ENCODE measurements at places on chromosomes 1 and 21.

GRCh38 chr1:39943471-39944290 is 11.3 kb upstream of the MFSD2A start:
- no peak for DNase-seq

DNA sequence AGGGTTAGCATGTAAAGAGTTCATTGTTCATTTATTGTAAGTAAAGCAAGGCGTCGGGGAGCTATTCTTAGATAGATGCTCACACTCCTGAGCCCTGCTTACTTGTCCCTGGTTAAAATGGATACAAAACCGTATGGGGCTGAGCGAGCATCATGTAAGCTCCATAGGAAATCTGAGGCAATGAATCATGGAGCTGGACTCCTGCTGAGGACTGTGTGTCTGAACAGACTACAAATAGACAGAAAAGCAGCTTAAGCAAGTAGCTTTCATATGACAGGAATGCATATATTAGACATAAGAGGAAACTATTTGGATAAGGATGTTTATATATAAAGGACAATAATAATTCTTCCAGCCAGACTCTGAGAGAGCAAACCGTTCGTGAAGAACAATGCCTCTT is 604.9 kb upstream of the PTBP2 start:
- no peak for DNase-seq

DNA sequence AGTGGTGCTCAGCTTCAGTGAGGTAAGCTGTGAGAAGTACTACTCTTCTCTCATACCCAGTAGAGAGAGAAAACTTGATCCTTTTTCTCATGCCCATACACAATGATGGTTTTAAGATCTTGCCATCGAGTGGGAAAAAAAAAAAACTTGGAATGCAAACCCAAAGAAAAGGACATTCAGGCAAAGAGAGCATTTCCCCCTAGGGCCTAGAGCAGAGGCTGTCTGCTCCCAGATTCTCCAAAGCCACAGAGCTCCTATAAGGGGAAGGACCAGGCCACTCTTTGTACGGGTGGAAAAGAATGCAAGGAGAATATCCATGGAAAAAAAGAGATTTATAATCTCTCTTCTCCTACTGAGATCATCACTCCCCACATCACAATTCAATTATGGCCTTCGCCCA is 34.9 kb downstream of the MROH9 start:
- DNase-seq = no peak

DNA sequence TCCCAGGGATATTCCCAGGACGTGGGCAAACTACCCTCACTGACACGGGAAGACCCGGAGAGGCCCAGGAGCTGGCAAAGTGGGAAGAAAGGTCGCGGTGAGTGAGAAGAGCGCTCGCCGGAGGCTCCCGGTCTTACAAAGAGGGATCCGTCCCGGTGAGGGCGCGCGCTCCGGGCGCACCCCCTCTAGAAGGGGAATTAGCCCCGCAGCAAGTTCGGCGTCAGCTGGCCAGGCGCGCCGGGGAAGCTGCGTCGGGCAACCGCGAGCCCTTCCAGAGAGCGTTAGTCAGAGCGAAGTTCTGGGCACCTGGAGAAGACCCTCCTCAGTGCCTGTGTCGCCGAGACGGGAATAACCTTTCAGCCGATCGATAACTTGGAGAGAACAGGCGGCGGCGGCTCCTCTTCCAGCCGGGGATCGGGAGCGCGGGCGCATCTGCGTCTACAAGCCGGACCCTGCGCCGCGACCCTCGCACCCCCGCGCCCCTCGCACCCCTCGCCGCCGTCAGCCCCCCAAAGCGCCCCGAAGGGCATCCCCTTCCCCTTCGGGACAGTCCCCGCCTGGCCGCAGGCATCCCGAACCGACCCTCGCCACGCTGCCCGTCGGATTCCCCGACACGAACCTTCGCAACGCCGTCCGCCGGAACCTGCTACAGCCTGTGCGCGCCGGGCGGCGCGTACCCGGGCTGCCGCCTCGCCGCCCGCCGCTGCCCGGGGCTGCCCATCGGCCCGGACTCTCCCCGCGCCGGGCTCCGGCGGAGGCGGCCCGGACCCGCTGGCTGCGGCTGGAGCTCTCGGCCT is 485 bp downstream of the SIPA1L2 start:
- DNase-seq = peak; percentile 60

DNA sequence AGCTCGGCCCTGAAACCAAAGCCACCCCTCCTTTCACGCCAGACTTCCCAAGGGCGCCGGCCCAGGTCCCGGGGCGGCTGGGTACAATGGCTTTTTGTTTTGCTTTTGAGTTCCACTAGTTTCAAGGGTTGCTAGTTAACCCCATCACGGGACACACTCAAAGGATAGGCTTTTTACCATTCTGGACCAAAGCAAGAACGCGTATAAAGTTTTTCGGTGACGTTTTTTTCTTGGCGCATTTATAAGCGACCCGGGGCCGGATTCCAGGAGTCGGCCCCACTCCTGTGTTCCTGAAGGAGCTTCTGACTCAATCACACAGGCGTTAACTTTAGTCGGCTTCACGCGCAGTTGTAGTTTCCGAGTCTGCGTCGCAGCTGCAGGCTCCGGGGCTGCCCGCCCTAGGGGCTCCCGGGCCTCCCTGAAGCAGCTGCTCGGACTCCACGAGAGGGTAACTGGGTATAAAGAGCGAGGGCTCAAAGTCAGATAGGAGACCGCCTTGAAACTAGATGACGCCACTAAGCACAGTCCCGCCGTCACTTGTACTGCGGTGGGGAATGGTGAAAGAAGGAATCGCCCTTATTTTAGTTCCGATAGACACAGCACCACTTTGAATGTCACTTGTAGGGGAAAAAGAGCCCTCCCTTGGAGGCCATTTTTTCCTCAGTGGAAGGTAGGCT is 707 bp upstream of the KLHL21 start:
- peak; percentile 59 for DNase-seq

DNA sequence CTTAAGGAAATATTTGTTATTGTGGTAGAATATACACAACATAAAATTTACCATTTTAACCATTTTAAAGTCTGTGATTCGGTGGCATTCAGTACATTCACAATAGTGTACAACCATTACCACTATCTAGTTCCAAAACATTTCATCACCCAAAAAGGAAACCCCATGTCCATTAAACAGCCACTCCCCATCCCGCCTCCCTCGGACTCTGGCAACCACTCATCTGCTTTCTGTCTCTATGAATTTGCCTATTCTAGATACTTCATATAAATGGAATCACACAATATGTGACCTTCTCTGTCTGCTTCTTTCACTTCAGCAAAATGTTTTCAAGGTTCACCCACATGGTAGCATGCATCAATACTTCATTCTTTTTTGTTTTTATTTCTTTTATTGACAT is 51.3 kb downstream of the PTP4A2 start:
- DNase-seq = no peak

GRCh38 chr1:28028873-28029654 is 59.3 kb downstream of the EYA3 start:
- no peak for DNase-seq

- DNase-seq = peak; percentile 48
These were observed 366.9 kb downstream of the TGFB2 start for GRCh38 chr1:218711884-218712674.

DNA sequence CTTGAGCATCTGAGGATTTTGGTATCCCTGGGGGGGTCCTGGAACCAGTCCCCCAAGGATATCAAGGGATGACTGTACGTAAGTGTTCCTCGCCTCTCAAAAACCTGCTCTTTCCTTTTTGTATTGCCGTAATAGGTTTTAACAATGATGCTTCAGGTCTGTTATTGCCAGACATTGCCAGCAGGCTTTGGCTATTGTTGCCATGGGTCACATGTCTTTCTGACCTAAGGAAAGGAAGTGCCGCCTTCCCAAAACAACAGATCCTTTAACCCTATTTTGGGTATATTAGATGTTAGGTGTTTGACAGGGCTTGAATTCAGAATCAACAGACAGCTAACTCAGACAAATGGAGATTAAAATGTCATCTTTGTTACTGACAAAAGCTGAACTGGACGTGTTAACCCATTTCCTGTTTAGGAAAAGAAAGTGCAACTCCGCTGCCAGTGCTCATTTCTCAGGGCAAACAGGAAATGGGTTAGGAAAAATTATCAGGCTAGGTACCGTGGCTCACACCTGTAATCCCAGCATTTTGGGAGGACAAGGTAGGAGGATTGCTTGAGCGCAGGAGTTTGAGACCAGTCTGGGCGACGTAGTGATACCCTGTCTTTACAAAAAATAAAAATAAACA is 12.4 kb upstream of the PRPF38B start:
- no peak for DNase-seq

GRCh38 chr1:201007481-201007880 is 16.0 kb downstream of the KIF21B start:
- DNase-seq = no peak

DNA sequence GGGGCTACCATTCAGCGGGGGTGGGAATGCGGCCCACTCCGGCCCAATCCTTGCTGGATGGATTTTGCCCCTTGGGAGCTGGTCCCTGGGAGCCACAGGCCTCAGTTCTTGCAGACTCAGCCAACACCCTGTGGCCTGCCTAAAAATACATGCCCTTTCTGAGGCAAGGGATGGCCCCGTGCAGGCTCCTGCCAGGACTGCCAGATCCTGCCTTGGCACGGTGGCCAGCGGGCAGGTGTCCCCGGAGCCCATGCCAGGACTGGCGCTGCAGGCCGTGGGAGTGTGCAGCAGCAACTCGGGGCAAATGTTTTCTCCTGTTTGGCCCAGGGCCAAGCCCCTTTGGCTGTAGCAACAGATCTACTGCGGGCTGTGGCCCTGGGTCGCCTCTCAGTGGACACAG is 1.6 kb upstream of the PANK4 start:
- peak; percentile 97 for DNase-seq

GRCh38 chr1:26470878-26471497 is 1.3 kb upstream of the HMGN2 start:
- no peak for DNase-seq

- no peak for DNase-seq
These were observed 97.3 kb downstream of the PLA2G4A start for GRCh38 chr1:186925881-186926669.

GRCh38 chr1:18950401-18951026 is 6.0 kb downstream of the IFFO2 start:
- no peak for DNase-seq

DNA sequence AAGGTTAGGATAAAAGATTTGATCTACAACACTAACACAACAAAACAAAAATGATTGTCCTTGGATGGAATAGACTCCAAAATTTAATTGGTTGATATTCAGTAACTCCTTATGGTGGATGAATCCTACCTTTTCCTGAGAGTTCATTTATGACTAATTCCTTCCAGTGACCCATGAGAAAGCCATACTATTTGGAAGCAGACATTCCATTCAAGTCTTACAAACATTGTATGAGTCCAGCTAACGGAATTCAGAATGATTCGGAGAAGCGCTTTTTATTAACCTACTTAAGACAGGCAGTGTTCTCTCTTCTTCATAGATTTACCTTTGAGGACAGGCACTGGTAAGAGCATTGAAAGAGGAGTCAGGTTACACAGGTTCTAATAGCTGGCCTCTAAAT is 155.6 kb upstream of the ZNF648 start:
- DNase-seq = no peak

GRCh38 chr1:111878091-111878490 is 111.4 kb downstream of the KCND3 start:
- no peak for DNase-seq

DNA sequence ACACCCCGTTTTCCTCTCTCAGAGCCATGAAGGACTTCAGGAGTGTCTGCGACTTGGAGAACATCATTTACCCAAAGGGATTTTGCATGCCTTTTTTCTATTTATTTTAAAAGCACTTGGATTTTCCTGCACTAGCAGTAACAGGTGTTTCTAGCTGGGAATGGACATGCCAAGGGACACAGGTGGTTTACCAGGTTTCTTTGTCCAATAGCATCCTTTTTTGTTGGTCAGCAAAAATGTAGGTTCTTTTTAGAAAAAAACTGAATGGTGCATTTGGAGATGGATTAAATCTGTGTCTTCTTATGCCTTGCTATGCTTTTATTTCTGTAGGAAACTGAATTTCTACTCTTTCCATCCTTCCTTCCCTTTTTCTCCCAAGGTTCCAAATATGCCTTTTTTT is 132.8 kb upstream of the COL6A1 start:
- peak; percentile 6 for DNase-seq

DNA sequence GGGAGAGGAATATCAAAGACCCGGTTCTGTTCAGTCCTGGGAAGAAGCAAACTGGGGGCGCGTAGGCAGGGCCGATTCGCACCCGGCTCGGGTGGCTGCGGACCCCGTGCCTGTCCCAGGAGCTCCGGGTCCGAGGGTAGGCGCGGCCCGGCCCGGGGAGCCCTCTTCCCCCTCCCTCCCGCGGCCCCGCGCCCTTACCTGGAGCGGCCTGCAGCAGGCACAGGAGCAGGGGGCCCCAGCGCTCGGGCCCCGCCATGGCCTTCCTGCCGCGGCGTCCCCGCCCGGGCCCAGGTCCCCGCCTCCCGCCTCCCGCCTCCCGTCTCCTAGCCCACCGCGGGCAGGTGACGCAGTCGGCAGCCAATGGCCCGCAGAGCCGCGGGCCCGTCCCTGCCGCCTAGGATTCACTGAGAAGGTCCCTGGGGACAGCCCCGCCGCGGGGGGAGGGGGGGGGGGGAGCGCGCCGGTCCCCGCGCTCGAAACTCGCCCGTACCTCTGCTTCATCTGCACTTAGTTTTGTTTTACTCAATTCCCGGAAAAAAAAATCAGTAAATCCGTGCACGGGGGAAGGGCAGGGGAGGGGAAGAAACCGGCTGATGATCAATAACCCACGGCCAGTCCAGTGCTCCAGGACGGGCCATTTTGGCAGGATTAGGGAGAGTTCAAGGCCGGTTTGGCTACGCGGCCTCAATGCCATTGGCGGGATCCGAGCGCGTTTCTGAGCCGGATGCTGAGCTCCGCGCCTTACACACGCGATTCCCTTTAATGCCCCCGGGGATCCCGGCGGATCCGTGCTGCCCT is at the start of gene IFNLR1:
IFNLR1 (minus strand) TSS at position 297 of the 798 bp plus-strand sequence; CDS start at position 256, 41 bp downstream.
- DNase-seq = peak; percentile 86

- no peak for DNase-seq
These were observed 84.4 kb downstream of the NIBAN1 start for GRCh38 chr1:184889902-184890301.

DNA sequence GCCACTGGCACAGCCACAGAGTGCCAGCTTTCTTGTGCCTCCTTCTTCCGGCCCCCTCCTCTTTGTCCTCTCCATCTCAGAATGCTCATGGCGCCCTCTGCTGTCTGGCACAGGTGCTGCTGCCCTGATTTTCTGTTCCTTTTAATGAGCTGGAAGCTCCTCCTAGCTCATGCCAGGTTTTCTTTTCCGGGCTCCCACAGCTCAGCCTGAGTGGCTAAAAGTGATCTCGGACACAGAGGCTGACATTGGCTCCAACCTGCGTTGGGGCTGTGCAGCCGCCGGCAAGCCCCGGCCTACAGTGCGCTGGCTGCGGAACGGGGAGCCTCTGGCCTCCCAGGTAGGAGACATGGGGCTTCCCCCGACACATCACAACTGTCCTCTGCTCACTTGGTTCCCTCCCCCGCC is 18.7 kb downstream of the CNTN2 start:
- DNase-seq = peak; percentile 76

DNA sequence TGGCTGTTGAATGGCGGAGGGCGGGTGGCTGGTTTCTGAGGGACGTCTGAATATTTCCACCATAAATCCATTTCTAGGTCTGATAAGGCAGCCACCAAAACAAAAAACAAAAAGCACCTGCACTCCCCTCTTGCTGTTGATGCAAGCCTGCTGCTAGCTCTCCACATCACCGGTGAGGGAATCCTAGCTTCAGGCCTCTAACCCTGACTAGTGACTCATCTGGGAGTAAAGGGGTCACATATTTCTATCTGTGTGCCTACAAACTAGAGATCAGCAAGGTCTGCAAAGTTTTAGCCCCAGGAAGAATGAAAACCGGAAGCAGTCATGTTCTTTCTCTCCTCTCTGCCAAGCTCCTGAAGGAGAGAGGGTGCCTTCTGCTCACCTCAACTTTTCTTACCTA is 10.3 kb upstream of the ERMAP start:
- DNase-seq = no peak

Measured in left lobe of liver (tissue), 2 donors.